ENCODE measurements at places on chromosomes 5 and 9.

DNA sequence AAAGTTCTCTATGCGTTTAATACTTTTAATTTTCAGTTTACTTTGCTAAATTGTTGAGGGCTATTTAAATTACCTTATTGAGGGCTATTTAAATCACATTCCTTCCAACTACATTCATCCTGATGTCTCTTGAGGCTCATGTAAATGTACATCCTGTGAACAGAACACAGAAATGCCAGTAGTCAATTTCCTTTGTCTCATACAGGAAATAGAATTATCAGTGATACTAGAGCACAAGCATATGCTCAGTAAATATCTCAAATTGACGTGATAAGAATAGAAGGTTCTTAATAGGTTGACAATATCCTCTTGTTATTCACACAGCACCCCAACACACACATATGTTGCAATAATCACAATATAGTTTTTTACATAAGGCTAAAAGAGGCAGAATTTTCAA lies 449.0 kb downstream of the CYLC2 start:
- no peaks in the 10 kb centered on the region for H3K36me3 ChIP-seq
- H3K27me3 ChIP-seq, result no peaks in the 10 kb centered on the region
- no peak for DNase-seq
- H3K4me3 ChIP-seq, result no peak overlapping the region
- no peak overlapping the region for H3K27ac ChIP-seq
- no peaks in the 10 kb centered on the region for H3K4me1 ChIP-seq

DNA sequence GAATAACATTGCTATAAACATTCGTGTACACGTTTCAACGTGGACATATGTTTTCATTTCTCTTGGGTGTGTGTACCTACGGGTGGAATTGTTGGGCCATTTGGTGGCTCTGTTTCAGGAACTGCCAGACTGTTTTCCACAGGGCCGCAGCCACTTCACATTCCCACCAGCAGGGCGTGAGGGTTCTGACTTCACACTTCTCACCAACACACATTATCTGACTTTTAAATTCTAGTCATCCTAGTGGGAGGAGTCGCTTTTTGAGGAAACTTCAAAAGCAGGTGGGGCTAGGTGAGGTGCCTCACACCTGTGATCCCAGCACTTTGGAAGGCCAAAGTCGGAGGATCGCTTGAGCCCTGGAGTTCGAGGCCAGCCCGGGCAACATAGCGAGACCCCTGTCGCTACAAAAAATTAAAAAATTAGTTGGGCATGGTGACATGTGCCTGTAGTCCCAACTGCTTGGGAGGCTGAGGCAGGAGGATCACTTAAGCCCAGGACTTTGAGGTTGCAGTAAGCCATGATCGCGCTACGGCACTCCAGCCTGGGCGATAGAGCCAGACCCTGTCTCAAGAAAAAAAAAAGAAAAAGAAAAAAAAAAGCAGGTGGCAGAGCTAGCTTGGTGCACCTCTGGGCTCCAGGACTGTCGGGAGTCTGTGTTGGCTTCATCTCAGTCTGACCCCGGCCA lies 28.5 kb downstream of the TSPAN17 start:
- no peak overlapping the region for H3K4me3 ChIP-seq
- no peak overlapping the region for H3K27ac ChIP-seq

DNA sequence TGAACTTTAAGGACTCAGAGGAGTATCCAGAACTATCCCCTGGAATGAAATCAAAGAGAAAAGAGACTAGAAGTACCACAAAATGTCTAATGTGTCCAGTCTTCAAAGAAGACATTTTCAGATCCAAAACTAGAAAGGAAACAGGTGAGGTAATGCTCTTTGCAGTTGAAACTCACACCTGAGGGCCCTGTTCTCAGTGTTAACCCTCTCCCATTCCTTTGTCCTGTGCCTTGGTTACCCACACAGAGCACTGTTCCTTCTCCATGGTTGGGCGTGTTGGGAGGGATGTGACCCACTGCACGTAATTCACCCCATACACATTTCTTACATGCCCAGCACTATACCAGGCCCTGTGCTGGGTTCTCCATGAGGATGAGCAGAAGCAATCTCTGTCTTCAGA lies 21.3 kb downstream of the MSANTD3 start:
- H3K27me3 ChIP-seq, result no peaks in the 10 kb centered on the region
- peaks cover 23% of the 10 kb centered on the region for H3K36me3 ChIP-seq
- H3K27ac ChIP-seq, result no peak overlapping the region
- DNase-seq, result no peak

DNA sequence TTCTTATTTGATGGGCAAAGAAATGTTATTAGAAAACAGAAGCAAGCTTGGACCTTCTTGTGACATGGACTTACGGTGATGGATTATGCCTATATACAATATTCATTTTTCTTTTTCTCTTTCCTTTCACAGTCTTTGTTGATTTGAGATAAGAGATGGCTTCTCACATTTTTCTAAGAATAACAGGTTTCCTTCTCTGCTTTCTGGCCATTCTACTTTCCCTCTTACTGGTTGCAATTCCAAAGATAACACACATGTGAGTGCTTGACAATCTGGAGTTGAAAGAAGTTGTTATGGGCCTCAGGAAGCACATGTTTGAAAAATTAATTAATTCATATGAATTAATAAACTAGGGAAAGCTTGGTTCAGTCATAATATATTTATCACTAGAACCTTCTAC lies 89.8 kb upstream of the RPS23 start:
- DNase-seq, result no peak
- no peaks in the 10 kb centered on the region for H3K36me3 ChIP-seq
- H3K27me3 ChIP-seq, result no peaks in the 10 kb centered on the region

- DNase-seq, result no peak
- H3K4me1 ChIP-seq, result peaks cover 45% of the 10 kb centered on the region
- H3K4me3 ChIP-seq, result no peak overlapping the region
- peaks cover 7% of the 10 kb centered on the region for H3K36me3 ChIP-seq
- peaks cover 7% of the 10 kb centered on the region for H3K27me3 ChIP-seq
- H3K27ac ChIP-seq, result no peak overlapping the region
These were observed 39.1 kb upstream of the ITGA1 start for GRCh38 chr5:52748590-52748989.

DNA sequence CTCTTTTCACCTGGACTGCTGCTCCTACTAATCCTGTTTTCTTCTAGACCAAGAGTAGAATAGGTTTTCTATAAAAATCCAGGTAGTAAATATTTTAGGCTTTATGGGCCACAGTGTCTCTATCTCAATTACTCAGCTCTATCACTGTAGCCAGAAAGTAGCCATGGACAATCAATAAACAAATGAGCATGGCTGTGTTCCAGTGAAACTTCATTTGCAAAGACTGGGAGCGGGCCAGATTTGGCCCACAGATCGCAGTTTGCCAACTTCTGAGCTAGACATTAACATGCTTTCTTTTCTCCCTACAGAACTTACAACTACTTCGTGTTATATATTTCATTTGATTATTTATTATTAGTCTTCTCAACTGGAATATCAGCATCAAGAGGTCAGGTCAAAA lies 30.2 kb downstream of the BRINP1 start:
- H3K4me1 ChIP-seq, result no peaks in the 10 kb centered on the region
- H3K27me3 ChIP-seq, result no peaks in the 10 kb centered on the region
- H3K27ac ChIP-seq, result no peak overlapping the region
- no peak for DNase-seq

DNA sequence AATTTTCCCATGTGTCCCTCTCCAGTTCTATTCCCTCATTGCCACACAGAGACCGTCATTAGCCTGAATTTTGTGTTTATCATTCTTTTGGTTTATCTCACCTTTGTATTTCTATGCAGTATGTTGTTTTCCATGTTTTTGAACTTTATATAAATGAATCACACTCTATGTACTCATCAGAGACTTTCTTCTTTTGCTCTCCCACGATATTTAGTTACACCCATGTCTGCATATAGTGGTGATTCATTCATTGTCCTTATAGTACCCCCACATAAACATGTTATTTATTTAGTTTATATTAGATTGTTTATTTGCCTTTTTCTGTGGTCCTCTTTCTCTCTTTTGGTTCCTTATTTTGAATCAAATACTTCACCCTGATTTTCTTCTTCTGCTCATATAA lies 199.7 kb downstream of the FSTL4 start:
- DNase-seq, result no peak
- no peak overlapping the region for H3K4me3 ChIP-seq
- no peak overlapping the region for H3K27ac ChIP-seq

DNA sequence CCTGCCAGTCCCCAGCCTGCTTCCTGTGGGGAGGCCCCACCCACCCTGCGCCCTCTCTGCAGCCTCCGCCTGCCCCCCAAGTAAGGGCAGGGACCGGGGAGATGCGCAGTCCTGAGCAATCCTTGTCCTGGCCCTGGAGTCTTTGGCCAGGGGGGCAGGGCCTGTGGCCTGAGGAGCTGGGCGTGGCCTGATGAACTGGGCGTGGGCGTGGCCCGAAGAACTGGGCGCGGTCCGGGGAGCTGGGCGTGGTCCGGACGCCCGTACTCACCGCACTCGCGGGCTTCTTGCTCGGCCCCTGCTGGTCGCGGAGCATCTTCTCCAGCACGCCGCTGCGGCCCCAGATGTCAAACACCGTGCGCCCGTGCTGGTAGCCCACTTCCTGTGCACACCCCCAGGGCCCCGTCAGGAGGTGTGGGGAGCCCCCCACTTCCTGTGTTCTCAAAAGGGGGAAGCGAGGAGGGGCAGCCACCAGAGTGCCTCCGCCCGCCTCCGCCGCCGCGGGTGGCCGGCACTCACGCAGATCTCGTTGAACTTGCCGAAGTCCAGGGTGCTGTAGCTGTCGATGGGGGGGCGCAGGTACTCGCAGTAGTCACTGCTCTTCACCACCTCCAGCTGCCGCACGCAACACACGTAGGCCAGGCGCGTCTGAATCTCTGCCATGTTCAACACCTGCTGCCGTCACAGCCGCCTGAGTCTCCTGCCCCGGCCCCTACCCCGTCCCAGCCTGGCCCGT lies 2.7 kb upstream of the NSMF start:
- H3K36me3 ChIP-seq, result no peaks in the 10 kb centered on the region
- peak overlapping the region; percentile 78 for H3K27ac ChIP-seq
- DNase-seq, result peak; percentile 87
- peaks cover 26% of the 10 kb centered on the region for H3K4me1 ChIP-seq

DNA sequence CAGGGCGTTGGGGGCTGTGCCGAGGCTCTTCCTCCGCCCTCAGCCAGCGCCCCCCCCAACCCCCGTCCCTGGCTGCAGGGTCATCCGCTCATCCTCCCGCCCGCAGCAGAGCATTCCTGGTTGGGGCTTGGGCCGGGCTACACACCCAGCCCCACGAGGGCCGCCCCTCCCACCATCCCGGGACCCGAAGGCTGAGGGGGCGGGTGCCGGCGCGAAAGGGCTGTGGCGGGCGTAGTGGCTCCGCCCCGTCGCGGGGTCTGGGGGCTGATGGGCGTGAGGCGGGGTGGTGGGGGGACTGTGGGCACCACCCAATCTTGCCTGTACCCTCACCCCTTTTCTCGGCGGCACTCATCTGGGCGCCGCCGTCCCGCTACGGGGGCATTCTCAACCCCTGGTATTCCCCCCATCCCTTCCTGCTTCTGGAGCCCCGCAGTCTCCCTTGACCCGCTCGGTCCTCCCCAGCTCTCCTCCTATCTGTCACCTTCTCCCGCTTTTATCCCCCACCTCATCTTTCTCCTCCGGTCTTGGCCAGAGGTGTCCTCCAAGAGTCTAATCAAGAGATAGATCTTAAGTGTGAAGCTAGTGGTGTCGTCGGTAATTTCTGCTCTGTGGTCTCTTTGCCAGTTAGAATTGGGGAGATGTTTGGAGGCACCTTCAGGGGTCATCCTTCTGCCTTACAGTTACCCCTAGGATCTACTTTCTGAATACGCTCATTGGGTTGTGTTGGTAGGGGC lies 1.6 kb downstream of the FER start:
- no peaks in the 10 kb centered on the region for H3K36me3 ChIP-seq
- H3K4me1 ChIP-seq, result peaks cover 17% of the 10 kb centered on the region
- H3K27ac ChIP-seq, result peak overlapping the region; percentile 25
- peak overlapping the region; percentile 85 for H3K4me3 ChIP-seq
- H3K27me3 ChIP-seq, result peaks cover 10% of the 10 kb centered on the region

DNA sequence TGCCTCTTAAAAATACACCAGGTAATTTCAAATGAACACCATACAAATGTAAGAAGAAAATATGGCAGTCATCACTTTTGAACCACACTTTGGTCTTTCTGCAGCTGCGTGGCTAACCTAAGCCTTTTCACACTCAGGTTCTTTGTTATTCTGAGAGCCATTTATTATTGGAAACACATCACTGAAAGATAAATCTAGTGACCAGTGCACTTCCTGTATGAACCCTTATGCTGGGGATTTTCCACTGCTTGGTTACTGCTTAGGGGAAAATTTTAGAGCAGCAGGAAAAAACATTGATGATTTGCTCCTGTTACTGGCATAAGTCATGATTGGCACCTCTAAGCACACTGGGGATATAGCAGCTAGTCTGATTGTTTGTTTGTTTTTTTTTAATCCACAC lies 58.6 kb upstream of the RANBP3L start:
- no peak overlapping the region for H3K27ac ChIP-seq
- no peaks in the 10 kb centered on the region for H3K36me3 ChIP-seq
- no peak overlapping the region for H3K4me3 ChIP-seq
- peaks cover 4% of the 10 kb centered on the region for H3K4me1 ChIP-seq

- DNase-seq, result no peak
- peaks cover 3% of the 10 kb centered on the region for H3K27me3 ChIP-seq
- no peak overlapping the region for H3K27ac ChIP-seq
- H3K4me3 ChIP-seq, result no peak overlapping the region
- no peaks in the 10 kb centered on the region for H3K4me1 ChIP-seq
- H3K36me3 ChIP-seq, result no peaks in the 10 kb centered on the region
These were observed 30.0 kb downstream of the GFPT2 start for GRCh38 chr5:180323160-180323559.

DNA sequence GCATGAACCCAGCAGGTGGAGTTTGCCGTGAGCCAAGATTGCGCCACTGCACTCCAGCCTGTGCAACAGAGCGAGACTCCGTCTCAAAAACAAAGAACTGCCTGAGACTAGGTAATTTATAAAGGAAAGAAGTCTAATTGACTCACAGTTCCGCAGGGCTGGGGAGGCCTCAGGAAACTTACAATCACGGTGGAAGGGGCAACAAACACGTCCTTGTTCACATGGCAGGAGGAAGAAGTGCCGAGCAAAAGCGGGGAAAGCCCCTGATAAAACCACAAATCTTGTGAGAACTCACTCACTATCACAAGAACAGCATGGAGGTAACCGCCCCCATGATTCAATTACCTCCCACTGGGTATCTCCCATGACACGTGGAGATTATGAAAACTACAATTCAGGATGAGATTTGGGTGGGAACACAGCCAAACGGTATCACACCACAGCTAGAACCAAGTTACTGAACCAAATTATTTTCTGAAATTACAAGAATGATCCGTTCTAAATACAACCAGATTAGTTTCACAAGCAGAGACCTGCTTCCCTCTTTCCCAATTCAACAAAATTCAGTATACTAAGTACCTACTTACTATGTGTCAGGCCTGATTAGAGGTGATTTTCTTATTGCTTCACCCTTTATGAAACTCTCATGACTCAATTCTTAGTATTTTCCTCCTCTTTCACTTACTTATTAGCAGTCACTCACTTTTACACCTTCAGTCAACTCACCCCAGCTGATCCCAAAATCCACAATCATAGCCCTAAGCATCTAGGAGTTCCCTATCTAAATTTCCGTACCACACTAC lies 8.4 kb downstream of the UBTD2 start:
- H3K27ac ChIP-seq, result no peak overlapping the region
- no peaks in the 10 kb centered on the region for H3K27me3 ChIP-seq
- peaks cover 34% of the 10 kb centered on the region for H3K36me3 ChIP-seq
- DNase-seq, result peak; percentile 42
- H3K4me3 ChIP-seq, result no peak overlapping the region

- H3K36me3 ChIP-seq, result no peaks in the 10 kb centered on the region
- no peak overlapping the region for H3K27ac ChIP-seq
- H3K4me3 ChIP-seq, result no peak overlapping the region
- peaks cover 11% of the 10 kb centered on the region for H3K27me3 ChIP-seq
These were observed 83.2 kb downstream of the FOXD1 start for GRCh38 chr5:73365301-73365853.

Measured in activated CD4-positive, alpha-beta memory T cell treated with anti-CD3 and anti-CD28 coated beads, Interleukin-2, amount 10 ng/mL, durations not matched to agents 7 days and 5 days (primary cell).